ENCODE measurements at places on chromosomes 7 and 10. TPM values are rescaled to one million over a fixed set of nuclear protein-coding genes. Genes with fewer than 3 reads are reported as not detected.

The LIPF gene
- total RNA-seq, result not detected

DNA sequence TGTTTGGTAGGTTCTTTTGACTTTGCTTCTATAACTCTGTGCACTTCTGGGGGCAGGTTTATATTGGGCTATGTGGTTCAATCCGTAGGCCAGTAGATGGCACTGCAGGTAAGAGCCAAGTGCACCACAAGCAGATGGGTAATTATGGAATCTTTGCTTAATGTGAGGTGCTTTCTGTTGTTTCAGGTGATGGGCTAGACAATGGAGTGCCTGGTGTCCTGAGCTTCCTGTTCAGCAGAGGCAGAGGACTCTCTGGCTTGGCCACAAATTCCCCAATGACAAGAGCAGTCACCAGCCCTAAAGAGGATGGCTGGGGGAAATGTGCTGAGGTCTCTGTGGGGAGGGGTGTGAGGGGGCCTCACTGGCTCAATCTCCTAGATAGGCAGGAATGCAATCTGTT, 455.0 kb downstream of the CCSER2 start:
- H3K4me3 ChIP-seq, result no peak overlapping the region
- H3K27ac ChIP-seq, result no peak overlapping the region
- no peaks in the 10 kb centered on the region for H3K27me3 ChIP-seq
- DNase-seq, result no peak
- H3K36me3 ChIP-seq, result no peaks in the 10 kb centered on the region

GRCh38 chr7:139181404-139181803, 49.6 kb upstream of the UBN2 start:
- DNase-seq, result no peak
- no peak overlapping the region for H3K4me3 ChIP-seq
- H3K27me3 ChIP-seq, result no peaks in the 10 kb centered on the region
- peaks cover 11% of the 10 kb centered on the region for H3K36me3 ChIP-seq
- peaks cover 3% of the 10 kb centered on the region for H3K4me1 ChIP-seq

GRCh38 chr10:130631142-130632096, 495.2 kb downstream of the GLRX3 start:
- H3K27me3 ChIP-seq, result peaks cover 2% of the 10 kb centered on the region
- H3K36me3 ChIP-seq, result no peaks in the 10 kb centered on the region
- H3K4me3 ChIP-seq, result no peak overlapping the region
- no peak overlapping the region for H3K27ac ChIP-seq

- no peak overlapping the region for H3K4me3 ChIP-seq
- no peaks in the 10 kb centered on the region for H3K27me3 ChIP-seq
- no peaks in the 10 kb centered on the region for H3K36me3 ChIP-seq
- DNase-seq, result no peak
These were observed 300.8 kb downstream of the SDHAF3 start for GRCh38 chr7:97418312-97418711.

DNA sequence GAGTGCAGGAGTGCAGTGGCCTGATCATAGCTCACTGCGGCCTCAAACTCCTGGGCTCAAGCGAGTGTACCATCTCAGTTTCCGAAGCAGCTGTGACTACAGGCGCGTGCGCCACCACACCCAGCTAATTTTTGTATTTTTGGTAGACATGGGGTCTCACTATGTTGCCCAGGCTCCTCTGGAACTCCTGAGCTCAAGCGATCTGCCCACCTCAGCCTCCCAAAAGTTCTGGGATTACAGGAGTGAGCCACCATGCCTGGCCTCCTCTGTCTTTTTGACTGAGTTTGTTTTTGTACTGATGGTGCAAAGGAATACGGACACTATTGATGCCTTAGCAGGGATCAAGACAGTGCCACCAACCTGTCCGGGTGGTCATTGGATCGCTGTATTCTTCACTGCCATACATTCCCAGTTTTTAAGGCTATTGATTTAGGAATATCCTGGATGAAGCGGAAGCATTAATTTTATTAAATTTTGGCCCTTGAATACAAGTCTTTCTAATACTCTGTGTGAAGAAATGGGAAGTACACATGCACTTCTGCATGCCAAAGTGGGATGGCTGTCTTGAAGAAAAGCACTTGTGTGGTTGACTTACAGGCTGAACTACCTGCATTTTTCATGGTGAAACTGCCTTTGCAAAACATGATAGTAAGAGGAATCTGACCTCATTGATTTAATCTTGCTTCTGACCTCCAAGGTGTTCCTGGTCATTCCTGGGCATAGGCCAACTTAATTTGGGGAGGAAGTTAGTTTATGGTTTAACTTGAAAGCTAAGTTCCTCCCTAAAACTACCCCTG, 2.1 kb upstream of the CUL2 start:
- peaks cover 15% of the 10 kb centered on the region for H3K27me3 ChIP-seq
- no peak overlapping the region for H3K4me3 ChIP-seq
- H3K36me3 ChIP-seq, result peaks cover 11% of the 10 kb centered on the region
- H3K27ac ChIP-seq, result no peak overlapping the region

- H3K4me3 ChIP-seq, result no peak overlapping the region
- DNase-seq, result no peak
- H3K27me3 ChIP-seq, result peaks cover 11% of the 10 kb centered on the region
- H3K36me3 ChIP-seq, result no peaks in the 10 kb centered on the region
These were observed 31.6 kb upstream of the USP6NL start for GRCh38 chr10:11643039-11643438.

DNA sequence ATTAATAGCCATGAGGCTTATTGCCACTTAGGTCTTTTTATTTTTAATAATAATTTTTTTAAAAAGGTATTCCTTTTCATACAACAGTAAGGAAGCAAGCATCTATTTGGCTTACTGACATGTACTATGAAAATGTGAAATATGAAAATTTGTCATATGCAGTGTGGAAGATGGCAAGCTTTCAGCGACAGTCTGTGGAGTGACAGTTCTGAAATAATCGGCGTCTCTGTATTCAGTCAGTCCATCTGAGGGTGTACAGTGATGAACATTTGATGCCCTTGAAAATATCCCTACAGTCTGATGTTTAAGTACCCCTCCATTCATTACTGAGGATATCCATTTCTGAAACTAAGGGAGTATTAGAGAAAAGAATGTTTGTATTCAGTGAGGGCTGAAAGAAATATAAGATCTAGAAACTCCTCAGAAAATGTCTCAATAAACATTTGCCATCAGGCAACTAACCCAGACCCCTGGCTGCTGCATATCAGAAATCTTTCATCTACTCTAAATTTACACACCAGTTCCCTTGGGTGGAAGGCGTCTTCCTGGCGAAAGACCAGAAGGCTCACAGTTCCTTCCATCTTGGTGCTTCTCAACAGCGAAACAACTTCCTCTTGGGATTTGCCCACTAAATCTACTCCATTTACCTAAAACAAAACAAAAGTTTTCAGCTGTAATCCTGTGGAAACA, 440.6 kb downstream of the PARD3 start:
- no peak overlapping the region for H3K4me3 ChIP-seq
- no peaks in the 10 kb centered on the region for H3K36me3 ChIP-seq
- H3K4me1 ChIP-seq, result peaks cover 9% of the 10 kb centered on the region
- no peak for DNase-seq

The TWIST1 gene
- not detected for total RNA-seq

Measured in activated naive CD8-positive, alpha-beta T cell treated with anti-CD3 and anti-CD28 coated beads, Interleukin-2, amount 10 ng/mL, durations not matched to agents 7 days and 5 days (primary cell).